Breast epithelium (tissue), 4 donors: ENCODE measurements at places on chromosomes 7 and 10. TPM values are rescaled to one million over a fixed set of nuclear protein-coding genes. Genes with fewer than 3 reads are reported as not detected.
A peak's percentile ranks its signal among the peaks of the same experiment; 100 is the strongest.

DNA sequence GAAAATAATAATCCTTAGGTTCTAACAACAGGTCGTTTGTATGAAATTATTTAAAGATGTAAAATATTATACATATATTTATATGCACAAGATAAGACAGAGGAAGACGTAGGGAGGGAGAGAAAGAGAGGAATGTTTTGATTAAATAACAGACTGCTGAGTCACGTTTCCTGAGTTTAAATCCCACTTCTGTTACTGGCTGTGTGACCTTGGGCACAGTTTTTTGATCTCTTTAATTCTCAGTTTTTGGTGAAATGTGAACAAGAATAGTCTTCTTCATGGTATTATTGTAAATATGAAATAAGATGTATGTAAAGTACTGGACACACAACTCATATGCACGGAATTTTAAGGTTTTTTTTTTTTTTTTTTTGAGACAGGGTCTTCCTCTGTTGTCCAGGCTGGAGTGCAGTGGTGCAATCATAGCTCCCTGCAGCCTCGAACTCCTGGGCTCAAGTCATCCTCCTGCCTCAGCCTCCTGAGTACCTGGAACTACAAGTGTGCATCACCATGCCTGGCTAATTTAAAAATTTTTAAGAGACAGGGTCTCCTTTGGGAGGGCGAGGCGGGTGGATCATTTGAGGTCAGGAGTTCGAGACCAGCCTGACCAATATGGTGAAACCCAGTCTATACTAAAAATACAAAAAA is 42.6 kb downstream of the BAMBI start:
- no peak overlapping the region for H3K4me3 ChIP-seq
- DNase-seq: no peak
- no peak overlapping the region for H3K27ac ChIP-seq
- H3K36me3 ChIP-seq: no peaks in the 10 kb centered on the region
- no peaks in the 10 kb centered on the region for H3K27me3 ChIP-seq

The CHAT gene
- not detected for total RNA-seq

DNA sequence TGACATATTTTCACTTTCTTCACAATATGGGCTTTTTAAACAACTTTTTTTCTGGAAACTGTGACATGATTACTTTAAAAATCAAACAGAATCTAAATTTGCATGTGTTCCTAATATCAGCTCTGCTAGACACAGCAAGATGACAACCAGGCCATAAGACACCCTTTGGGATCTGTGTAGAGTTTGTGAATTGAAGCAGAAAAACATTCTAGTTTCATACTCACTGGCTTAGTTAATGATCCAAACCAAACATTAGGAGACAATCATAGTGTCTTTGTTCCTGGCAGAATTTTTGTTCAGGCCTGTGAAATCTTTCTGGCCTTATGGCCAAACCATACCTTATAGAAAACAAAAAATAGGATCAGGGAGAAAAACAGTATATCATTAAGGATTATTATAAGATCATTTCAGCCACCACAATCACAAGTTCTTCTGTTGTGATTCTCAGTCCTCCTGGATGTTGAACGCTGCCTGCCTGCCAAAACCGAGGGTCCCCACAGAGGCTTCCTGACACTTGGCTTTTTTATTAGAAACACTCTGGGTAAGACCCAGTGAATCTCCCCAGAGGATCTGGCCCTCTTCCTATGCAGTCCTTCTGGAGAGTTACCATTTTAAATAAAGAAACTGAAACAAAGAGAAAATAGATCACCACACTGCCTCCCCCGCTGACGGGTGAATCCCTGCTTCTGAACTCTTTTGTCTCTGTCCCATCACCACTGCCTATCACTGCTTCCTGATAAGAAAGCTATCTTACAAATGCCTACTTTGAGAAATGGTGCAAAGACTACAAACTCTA is 79.2 kb upstream of the PPP1R3C start:
- DNase-seq: no peak
- H3K4me3 ChIP-seq: no peak overlapping the region
- H3K27me3 ChIP-seq: no peaks in the 10 kb centered on the region
- peak overlapping the region; percentile 50 for H3K27ac ChIP-seq

DNA sequence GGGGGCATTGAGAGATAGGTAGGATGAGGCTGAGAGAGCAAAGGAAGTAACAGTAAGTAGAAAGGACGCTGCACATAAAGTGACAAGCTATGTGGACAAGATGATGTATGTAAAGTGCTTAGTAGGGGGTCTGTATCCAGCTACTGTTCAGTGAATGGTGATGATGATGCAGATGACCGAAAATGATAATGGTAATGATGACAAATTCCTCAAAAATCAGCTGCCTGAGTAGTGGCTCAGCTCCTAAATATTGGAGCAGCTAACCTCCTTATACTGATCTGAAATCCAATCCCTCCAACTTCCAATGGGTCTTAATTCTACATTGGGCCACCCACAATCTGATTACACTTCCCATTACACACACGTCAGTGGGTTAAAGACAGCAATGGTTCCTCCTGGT is 27.1 kb upstream of the KCNMA1 start:
- H3K36me3 ChIP-seq: no peaks in the 10 kb centered on the region
- no peak for DNase-seq
- no peaks in the 10 kb centered on the region for H3K27me3 ChIP-seq

GRCh38 chr10:132520177-132520811 is 17.3 kb upstream of the INPP5A start:
- H3K4me1 ChIP-seq: peaks cover 18% of the 10 kb centered on the region
- DNase-seq: no peak
- peak overlapping the region; percentile 90 for H3K27ac ChIP-seq
- no peak overlapping the region for H3K4me3 ChIP-seq

The SYT15B gene
- 0.73 TPM for total RNA-seq

The ICA1 gene
- 22.1 TPM for total RNA-seq

DNA sequence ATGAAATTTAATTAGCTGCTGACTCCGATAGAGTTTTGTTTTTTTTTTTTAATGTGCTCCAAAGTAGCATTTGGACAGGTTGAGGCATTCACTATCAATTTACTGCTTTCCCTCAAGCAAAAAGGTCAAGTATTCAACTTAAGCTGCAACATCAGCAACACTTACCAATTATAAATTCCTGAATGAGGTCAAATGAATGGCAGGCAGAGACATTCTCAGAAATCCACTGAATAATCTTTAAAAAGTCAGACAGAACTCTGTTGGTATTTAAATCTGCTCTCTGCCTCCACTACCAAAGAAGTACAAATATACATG is 62.8 kb downstream of the GSAP start:
- H3K36me3 ChIP-seq: no peaks in the 10 kb centered on the region
- H3K4me1 ChIP-seq: no peaks in the 10 kb centered on the region
- no peak overlapping the region for H3K27ac ChIP-seq

GRCh38 chr10:86164174-86164774 is 202.3 kb downstream of the GRID1 start:
- H3K27me3 ChIP-seq: no peaks in the 10 kb centered on the region
- no peak for DNase-seq
- H3K4me1 ChIP-seq: no peaks in the 10 kb centered on the region

The GSTO2 gene
- total RNA-seq: 14.1 TPM

The IL2RA gene
- total RNA-seq: 0.88 TPM

DNA sequence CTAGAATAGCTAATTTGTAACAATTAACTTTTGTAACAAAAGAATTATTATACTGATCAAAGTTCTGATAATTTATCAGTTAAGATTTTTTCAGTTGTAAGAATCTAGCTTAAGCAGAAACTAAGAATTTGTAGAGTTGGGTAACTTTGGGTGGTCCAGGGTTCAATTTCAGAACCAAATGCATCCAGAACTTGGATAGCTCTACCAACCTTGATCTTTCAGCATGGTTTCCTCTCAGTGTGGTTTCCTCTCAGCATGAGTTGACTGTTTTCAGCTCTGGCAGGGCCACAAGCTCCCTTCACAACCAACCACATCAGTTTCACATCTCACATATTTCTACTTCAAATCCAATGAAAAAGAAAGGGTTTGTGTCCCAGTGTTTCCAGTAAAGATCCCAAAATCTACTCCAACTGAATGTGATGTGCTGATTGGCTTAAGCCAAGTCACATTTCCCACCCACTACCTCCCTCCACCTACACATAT is 3.3 kb upstream of the FAS start:
- DNase-seq: no peak
- peak overlapping the region; percentile 19 for H3K27ac ChIP-seq
- H3K36me3 ChIP-seq: no peaks in the 10 kb centered on the region

The PHKG1 gene
- total RNA-seq: 2.6 TPM

DNA sequence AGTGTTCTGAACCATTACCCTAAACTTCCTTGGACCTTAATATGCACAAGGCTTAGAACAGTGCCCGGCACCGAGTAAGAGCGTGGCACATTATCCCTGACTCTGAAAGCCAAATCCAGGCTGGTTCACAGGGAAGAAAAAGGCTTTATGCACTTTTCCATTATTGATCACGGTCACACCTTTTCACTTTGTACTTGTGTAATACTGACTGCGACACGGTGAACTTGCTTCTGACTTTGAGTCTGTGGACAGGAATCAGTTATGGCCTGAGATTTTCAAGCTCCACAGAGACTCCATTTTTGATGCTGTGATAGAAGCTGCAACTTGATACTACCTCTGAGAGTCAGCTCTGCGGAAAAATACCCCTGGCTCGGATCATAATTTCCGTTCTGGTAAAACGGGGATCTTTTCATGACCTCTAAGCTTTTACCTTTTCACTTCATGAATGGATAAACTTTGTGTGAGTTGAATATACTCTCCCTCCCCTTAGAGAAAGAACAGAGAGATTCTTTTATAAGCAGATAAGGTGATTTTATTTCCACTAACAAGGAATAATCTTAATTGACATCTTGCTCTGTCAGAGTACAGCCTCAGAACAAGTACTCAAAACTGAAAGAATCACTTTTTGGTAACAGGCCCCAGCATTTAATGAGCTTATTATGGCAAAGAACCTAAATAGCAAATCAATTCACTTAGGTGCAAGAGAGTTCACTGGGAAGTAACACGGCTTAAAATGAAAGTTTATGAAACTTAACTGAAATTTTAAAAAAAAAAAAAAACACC is 88.8 kb downstream of the ELMO1 start:
- H3K27me3 ChIP-seq: no peaks in the 10 kb centered on the region
- no peak for DNase-seq
- no peak overlapping the region for H3K4me3 ChIP-seq
- no peak overlapping the region for H3K27ac ChIP-seq
- H3K36me3 ChIP-seq: no peaks in the 10 kb centered on the region
- H3K4me1 ChIP-seq: no peaks in the 10 kb centered on the region

The NKX2-3 gene
- 0.15 TPM for total RNA-seq

DNA sequence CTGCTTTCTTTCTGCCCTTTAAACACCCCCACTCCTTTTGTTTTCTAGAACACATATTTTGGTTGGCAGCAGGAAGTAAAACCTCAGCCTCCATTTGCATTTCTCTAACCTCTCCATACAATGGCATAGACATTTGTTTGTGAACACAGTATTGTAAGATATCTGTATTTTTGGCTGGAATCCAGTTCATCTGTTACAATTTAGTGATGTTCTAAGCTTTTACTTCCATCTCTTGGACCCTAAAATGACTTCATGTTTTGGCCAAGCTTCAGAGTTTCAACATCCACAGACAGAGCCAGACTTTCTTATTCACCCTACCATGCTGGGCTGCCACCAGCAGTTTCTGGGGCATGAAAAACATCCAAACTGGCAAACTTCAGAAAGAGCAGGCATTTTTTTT is 21.1 kb upstream of the AUTS2 start:
- no peaks in the 10 kb centered on the region for H3K4me1 ChIP-seq
- no peaks in the 10 kb centered on the region for H3K36me3 ChIP-seq
- no peak overlapping the region for H3K4me3 ChIP-seq
- DNase-seq: no peak
- H3K27me3 ChIP-seq: no peaks in the 10 kb centered on the region
- no peak overlapping the region for H3K27ac ChIP-seq

The ZNF853 gene
- 5.8 TPM for total RNA-seq

GRCh38 chr7:48411619-48412018 is 240.4 kb downstream of the ABCA13 start:
- H3K4me3 ChIP-seq: no peak overlapping the region
- H3K36me3 ChIP-seq: no peaks in the 10 kb centered on the region
- no peak for DNase-seq
- H3K27ac ChIP-seq: no peak overlapping the region
- no peaks in the 10 kb centered on the region for H3K27me3 ChIP-seq

DNA sequence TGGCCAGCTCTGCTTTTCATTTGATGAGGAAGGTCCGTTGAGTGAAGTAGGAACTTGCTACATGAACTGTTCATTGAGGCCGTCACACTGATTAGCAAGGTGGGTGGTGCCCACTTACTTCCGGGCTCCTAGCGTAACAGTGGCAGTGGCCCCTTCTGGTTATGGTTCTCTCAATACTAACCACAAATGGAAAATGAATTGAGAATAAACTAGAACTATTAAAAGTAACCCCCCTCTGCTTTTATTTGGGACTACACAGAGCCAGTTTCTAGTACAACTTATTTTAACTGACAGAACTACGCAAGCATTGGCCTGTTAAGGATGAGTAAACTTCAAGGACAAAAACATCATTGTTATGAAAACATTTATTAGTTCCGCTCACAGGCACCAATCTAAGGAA is 519.1 kb downstream of the INHBA start:
- H3K27ac ChIP-seq: no peak overlapping the region
- no peaks in the 10 kb centered on the region for H3K4me1 ChIP-seq
- H3K4me3 ChIP-seq: no peak overlapping the region
- no peak for DNase-seq
- no peaks in the 10 kb centered on the region for H3K36me3 ChIP-seq

DNA sequence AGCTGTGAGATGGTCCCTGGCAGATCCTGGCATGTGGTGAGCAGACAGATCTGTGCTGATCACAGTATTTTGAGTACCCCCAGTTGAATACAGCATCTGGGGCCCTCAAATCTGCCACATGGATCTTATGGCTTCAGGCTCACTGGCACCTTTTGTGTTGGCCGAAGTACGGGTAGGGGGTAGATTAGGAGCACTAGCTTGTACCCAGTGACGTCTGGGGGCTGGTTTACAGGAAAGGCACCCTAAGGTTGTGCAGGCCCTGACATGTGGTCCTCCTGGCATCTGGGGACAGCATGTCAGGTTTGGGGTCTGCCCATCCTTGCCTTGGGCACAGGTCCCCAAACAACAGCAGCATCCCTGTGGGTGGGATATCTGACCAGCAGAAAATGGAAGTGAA is 53.2 kb downstream of the SYPL1 start:
- no peaks in the 10 kb centered on the region for H3K36me3 ChIP-seq
- H3K27ac ChIP-seq: peak overlapping the region; percentile 52
- DNase-seq: no peak
- H3K27me3 ChIP-seq: no peaks in the 10 kb centered on the region
- no peak overlapping the region for H3K4me3 ChIP-seq

GRCh38 chr7:141045126-141045841 is 28.6 kb upstream of the TMEM178B start:
- no peaks in the 10 kb centered on the region for H3K36me3 ChIP-seq
- no peak for DNase-seq
- H3K4me3 ChIP-seq: no peak overlapping the region
- H3K4me1 ChIP-seq: no peaks in the 10 kb centered on the region
- no peak overlapping the region for H3K27ac ChIP-seq

- H3K36me3 ChIP-seq: no peaks in the 10 kb centered on the region
- no peak overlapping the region for H3K4me3 ChIP-seq
- DNase-seq: no peak
- no peak overlapping the region for H3K27ac ChIP-seq
- H3K27me3 ChIP-seq: no peaks in the 10 kb centered on the region
These were observed 98.4 kb downstream of the OSBPL3 start for GRCh38 chr7:24881623-24882022.
